Activated T-cell treated with anti-CD3 and anti-CD28 coated beads, Interleukin-2, amount 50 U/mL, for 72 hours (primary cell): ENCODE measurements at places on chromosomes 12 and 14. TPM values are rescaled to one million over a fixed set of nuclear protein-coding genes. Genes with fewer than 3 reads are reported as not detected.

PPP1R3E gene
- total RNA-seq = 37.4 TPM

KCNH5 gene
- total RNA-seq = not detected

ADAMTS20 gene
- not detected for total RNA-seq

GTF2A1 gene
- 52.3 TPM for total RNA-seq

TAS2R46 gene
- total RNA-seq = 0.72 TPM

PTHLH gene
- not detected for total RNA-seq

CYP27B1 gene
- total RNA-seq = 11.1 TPM

CCDC196 gene
- total RNA-seq = not detected

SERPINA9 gene
- not detected for total RNA-seq

MDGA2 gene
- not detected for total RNA-seq

CLBA1 gene
- total RNA-seq = 0.93 TPM

SIX1 gene
- not detected for total RNA-seq

DBX2 gene
- not detected for total RNA-seq

DEGS2 gene
- 4.2 TPM for total RNA-seq

EVL gene
- total RNA-seq = 279 TPM

KLRC4 gene
- 6.1 TPM for total RNA-seq

CABP1 gene
- total RNA-seq = not detected

DAO gene
- not detected for total RNA-seq

SLC10A1 gene
- not detected for total RNA-seq

NANOG gene
- not detected for total RNA-seq

GLT8D2 gene
- 0.23 TPM for total RNA-seq

OR9K2 gene
- not detected for total RNA-seq

RARG gene
- 37.3 TPM for total RNA-seq

NDUFA9 gene
- 119 TPM for total RNA-seq

CLMN gene
- 2.5 TPM for total RNA-seq

DNAH10 gene
- total RNA-seq = 0.44 TPM

RASSF8 gene
- total RNA-seq = 1.3 TPM

LBHD2 gene
- total RNA-seq = not detected

COX8C gene
- total RNA-seq = not detected

ASIC1 gene
- 5.8 TPM for total RNA-seq

LRP1 gene
- total RNA-seq = 3.2 TPM

OR10A7 gene
- total RNA-seq = not detected

NRIP2 gene
- not detected for total RNA-seq

ENDOU gene
- 0.26 TPM for total RNA-seq

PPFIA2 gene
- not detected for total RNA-seq

AICDA gene
- not detected for total RNA-seq

CARMIL3 gene
- 2.1 TPM for total RNA-seq
